ENCODE measurements at places on chromosomes 4 and X.

DNA sequence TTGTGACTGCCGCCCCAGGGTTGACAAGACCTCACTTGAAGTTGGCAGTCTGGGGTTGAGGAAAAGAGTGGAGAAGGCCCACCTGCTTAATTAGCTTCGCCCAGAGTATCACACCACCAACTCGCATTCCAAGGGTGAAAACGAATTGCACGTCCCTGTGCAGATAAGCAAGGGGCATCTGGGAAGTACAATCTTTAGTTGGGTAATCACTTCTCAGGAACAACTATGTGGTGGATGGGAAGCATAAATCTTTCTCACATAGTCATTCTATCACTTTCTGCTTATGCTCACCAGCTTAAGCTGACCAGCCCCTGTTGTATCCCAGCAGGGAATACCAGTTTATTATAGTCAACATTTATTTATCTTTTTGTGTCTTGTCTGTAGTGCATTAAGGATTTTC, 14.3 kb downstream of the SPCS3 start:
- no peak for DNase-seq

GRCh38 chr4:1683261-1683735, 815 bp downstream of the FAM53A start:
- peak; percentile 80 for DNase-seq

GRCh38 chr4:30258949-30259348, 461.2 kb upstream of the PCDH7 start:
- DNase-seq: no peak

DNA sequence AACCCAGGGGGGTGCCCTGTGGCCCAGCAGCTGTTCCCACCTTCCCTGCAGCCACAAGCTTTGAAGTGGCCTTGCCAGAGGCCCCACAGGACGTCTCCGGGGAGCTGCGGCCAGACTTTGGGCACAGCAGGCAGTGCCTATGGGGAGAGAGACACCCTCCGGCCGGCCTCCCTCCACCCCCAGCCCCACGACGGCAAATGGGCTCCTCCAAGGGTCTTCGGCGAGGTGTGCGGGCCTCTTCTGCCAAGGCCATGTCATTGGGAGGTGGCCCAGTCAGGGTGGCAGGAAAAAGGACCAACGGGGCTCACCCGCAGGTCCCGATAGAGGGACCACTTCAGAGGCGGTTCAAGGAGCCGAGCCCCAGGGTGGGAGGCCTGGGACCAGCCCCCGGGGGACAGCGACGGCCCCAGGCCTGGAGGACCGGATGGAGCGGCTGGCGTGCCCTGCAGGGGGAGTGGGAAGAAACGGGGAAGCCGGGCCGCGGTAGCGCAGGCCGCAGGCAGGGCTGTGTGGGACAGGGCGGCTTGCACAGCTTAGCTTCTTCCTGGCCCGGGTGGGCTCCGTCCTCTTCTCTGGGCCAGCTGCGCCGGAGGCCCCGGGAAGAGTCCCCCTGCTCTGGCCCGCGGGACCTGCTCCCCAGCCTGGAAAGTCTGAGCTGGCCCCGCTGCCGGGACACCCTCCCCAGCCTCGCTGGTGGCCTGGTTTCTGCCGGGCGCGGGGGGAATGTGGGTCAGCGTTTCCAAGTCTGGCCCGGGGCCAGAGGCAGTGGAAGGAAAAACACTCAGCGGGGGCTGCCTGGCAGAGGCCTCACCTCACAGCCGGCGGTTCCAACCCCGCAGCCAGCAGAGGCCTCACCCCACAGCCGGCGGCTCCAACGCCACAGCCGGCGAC, 21.9 kb upstream of the SPON2 start:
- no peak for DNase-seq

DNA sequence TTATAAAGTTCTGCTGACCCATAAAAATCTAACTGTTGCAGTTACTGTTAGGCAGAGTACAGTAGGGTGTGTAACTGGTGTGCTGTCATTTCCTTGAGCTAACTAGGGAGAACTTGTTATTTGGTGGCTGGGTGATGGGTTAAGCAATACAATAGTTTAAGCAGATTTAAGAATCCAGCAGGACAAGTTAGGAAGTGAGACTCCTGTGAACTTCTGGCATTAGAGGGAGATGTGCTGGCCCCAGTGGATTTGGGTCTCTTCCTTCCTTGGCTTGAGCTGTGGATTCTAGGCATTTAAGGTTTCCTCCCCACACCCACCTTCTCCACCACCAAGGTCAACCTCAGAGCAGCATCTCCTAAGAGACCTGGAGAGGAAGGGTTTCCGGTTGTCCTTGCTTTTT, 70.5 kb downstream of the CLCN5 start:
- DNase-seq: no peak

Measured in fibroblast of the conjunctiva (primary cell).